ELF-1 (cell line): ENCODE measurements at places on chromosomes 1 and 21.
A peak's percentile ranks its signal among the peaks of the same experiment; 100 is the strongest.

DNA sequence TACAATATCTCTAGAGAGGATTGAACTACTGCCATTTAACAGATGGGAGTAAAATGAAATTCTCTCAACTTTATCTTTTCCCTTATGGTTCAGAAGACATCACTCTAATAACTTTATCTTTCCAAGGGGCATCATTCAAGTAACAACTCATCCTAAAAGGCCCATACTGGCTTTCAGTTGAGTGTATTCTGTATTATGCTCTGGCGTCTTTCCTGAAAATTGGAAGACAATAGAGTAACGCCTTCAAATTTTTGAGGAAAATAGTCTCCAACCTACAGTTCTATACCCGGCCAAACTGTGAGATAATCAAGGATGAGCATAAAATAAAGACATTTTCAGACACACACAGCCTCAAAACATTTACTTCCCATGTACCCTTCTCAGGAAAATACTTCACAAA is 103.3 kb downstream of the RERE start:
- DNase-seq = no peak

- no peak for DNase-seq
These were observed 158.4 kb upstream of the C8B start for GRCh38 chr1:57124170-57124569.

DNA sequence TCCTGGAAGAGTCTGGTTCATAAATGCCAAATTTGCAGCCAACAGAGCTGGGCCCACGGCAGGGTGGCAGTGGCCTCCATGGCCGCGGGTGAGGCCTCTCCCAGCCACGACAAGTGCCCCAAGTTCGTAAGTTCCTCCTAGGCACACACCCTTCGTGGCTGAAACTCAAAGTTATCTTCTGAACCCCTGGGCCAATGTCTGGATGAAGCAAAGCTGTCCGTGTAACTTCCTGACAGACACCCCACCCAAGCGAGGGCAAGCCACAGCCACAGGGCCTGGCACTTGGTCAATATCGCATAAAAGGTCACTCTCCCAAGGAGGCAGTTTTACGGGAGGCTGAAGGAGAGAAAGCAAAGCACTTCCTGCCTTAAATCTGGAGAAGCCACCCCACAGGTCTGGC is 27.8 kb upstream of the GPR153 start:
- DNase-seq = no peak

- DNase-seq = no peak
These were observed 18.8 kb downstream of the PIK3C2B start for GRCh38 chr1:204475656-204476432.

- DNase-seq = no peak
These were observed 1.4 kb upstream of the FNDC5 start for GRCh38 chr1:32872192-32872460.

DNA sequence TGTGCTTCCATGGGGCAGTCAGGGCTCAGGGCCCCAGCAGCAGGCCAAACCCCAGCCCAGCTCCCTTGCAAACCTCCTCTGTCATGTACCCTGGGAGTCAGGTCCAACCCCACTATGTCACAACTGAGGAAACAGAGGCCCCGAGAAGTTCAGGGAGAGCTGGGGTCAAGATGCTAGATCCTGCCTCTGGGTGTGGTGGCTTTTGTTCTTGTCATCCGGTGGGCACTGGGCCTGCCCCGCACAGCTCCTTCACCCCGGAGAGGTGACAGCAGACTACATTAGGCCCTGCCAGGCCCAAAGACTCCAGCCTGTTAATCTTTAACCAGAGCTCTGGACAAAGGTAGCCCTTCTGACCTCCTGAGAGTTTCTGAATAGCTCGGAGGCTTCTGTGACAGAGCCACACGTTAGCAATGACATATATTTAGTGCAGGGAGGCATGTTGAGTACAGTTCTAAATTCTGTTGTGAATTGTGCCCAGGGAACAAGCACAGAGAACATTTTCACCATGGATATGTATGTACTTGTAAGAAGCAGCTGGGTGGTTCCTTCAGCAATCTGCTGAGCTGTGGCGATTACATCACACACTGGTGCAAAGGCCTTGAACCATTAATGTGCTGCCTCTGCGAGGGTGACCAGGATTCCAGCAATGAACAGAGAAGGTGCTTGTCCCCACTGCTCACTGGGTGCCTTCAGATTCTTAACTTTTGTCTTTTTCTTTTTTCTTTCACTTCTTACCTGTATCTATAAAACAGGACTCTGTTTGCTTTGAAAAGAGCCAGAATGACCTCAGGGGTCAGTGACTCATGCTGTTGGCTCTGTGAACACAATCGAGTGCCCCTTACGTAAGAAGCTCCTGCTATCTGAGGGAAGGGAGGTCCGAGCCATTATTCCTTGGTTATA is 102.8 kb downstream of the RHOU start:
- peak; percentile 86 for DNase-seq

GRCh38 chr21:24894324-24894723 is 713.0 kb downstream of the MRPL39 start:
- DNase-seq = no peak

DNA sequence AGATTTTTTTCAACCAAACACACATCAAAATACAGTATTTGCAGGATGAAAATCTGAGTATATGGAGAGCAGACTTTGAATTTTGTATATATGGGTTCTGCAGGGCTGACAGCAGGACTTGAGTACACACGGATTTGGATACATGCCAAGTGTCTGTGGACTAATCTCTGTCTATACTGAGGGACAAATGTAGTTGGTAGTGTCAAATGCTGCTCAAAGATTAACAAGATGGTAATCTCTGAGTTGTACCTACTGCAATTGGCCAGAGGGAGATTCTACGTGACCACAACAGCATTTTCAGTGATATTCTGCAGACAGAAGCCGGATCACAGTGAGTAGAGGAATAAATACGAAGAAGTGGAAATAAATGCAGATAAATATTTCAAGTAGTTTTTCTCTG is 43.4 kb downstream of the SHCBP1L start:
- DNase-seq = no peak

- DNase-seq = no peak
These were observed 13.4 kb upstream of the KIF1B start for GRCh38 chr1:10196976-10197375.

DNA sequence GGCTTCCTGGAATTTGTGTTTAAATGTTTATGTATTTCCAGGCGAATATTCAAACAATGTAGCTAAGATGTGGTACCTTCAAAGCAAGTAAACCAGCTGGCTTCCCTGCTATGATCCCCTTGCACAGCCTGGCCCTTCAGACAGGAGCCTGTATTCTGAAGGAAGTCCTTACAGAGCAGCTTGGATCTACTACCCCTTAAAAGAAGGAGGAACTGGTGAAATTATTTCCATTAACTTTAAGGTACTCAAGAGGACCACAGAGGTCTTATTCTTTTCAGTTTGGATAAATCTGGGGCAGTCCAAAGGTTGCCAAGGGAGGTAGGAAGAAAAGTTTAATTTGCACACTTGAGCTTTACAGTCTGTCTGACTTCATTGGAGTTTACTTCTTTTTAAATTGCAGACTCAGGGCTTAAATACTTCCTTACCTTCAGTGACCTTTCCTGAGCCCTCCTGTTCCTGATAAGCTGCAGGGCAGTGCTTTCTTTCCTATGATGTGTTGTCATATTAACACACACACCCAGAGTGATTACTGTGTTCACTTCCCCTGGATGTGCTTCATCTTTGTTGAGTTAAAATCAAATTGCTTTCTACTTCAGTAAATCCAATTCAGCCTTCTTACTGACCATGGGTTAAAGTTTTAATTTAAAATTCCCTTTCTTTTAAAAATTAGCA is 40.5 kb downstream of the DISC1 start:
- DNase-seq = no peak

DNA sequence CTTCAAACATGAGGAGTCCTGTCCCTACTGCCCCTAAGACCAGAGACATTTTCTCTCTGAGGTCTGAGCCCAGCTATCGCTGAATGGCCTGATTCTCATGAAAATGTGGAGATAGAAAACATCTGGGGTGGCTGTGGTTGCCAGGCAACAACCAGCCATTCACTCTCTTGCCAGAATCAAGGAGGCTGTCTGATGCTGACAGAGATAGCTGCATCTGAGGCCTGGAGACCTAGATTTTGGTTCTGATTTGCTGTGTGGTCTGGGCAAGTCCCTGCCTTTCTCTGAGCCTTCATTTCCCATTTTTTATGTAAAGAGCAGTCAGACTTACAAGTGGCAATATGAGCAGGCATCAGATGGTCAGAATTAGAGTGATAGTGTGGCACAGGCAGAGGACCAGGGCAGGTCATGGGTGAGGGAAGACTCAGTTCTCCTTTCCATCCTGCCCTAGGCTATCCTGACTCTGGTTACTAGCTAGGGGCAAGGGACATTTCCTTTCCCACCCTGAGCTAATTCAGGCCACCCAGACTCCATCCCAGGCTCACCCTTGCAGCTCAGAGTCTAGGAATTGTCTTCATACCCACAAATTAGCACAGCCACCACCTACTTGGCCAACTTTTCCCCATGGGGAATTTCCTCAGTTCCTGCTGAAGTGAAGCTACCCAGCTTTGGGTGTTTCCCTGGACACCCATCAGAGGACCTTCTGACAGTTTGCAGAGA is 20.0 kb upstream of the RNF19B start:
- peak; percentile 32 for DNase-seq

- DNase-seq = no peak
These were observed 7.1 kb upstream of the NES start for GRCh38 chr1:156684227-156684782.

DNA sequence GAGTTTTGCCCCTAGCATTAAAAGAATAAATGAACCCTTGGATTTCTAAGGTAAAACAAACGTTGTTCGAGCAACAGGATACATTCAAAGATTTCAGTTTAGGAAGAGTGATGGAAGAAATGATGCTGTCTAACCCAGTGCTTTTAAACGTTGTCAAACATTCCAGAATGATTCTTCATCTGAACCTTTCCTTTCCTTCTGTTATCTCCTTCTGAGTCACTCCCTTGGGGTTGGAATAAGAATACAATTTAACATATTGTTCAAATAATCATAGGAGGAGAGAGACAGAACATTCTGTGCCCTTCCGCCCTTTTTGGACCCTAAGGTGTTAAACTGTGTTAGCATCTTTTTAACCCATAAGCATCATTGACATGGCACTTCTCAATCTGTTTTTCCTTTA is 61.1 kb upstream of the RCOR3 start:
- DNase-seq = no peak
